ENCODE measurements at places on chromosomes 12 and 14.

DNA sequence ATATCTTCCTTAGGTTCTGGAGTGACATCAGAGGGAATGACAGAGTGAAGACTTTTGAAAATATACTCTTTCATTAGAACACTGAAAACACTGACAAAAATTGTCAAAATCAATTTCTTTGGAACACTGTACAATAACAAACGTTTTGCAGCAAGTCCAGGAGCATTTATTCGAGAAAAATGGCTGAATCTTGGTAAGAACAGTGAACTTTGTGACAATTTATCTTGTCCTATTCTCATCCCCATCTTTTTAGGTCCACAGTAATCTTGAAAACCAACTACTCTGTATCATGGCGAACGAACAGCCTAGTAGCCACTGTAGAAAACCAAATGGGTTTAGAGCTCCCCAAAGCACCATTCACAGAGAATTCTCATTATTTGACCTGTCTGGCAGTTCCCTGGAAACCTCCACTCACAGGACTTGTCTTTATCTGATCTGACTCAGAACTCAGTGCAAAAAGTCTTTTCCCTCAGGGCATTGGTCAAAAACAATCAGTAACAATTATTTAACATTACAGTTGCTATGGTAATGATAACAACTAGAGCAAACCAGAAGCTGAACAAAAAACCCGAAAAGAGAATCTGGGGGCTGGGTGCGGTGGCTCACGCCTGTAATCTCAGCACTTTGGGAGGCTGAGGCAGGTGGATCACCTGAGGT lies 20.3 kb upstream of the PPP2R5E start:
- no peak for DNase-seq

GRCh38 chr14:63436286-63437098 lies 106.7 kb downstream of the PPP2R5E start:
- DNase-seq, result no peak

GRCh38 chr14:41817626-41818025 lies 210.9 kb downstream of the LRFN5 start:
- DNase-seq, result no peak

DNA sequence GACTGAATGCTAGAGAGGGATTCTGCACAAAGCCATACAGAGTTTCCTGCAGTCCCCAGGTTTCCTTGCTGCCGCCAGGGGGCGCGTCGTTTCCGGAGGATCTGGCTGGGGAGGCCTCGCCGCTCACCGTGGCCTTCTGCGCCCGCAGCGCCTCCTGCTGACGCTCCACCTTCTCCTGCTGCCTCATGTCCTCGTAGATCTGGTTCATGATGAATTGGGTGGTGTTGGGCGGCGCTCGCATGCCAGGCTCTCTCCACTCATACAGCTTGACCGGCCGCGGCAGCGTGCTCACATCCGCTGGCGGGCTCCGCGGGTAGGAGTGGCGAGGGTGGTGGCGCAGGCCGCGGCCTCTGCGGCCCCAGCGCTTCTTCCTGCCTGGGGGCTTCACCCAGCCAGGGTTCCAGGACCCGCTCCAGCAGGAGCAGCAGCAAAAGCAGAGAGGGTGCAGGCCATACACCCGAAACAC lies 987 bp downstream of the CCER1 start:
- no peak for DNase-seq

DNA sequence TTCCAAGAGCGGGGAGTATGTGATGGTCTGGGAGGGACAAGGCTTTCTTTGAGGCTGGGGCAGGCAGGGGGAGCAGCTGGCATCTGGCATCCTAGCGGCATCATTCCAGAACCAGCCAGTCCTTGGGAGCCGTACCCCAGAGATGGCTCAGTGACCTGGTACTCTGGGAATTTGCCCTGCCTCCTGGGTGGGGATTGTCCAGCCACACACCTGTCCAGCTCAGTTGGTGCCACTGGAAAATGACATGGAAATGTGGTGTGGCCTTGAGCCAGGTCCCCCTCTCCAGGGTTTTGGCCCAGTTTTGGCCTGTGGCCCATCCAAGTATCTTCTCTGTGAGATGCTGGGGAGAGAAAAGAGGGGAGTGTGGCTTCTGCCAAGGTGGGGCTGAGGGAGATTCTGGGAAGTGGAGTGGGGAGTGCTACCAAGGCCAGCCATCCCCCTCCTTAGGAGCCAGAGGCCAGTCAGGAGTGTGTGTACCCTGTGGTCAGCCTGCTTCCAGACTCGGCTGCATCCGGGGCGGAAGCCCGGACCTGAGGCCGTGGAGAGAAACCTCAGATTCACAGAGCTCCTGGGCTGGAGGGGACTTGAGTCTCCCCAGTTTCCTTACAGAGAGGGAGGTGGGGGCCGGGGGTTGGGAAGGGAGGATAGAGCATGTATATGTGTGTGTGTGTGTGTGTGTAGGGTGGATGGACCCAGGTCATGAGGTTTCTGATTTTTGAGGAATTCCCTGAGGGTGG lies 14.7 kb upstream of the KRT80 start:
- DNase-seq, result no peak

DNA sequence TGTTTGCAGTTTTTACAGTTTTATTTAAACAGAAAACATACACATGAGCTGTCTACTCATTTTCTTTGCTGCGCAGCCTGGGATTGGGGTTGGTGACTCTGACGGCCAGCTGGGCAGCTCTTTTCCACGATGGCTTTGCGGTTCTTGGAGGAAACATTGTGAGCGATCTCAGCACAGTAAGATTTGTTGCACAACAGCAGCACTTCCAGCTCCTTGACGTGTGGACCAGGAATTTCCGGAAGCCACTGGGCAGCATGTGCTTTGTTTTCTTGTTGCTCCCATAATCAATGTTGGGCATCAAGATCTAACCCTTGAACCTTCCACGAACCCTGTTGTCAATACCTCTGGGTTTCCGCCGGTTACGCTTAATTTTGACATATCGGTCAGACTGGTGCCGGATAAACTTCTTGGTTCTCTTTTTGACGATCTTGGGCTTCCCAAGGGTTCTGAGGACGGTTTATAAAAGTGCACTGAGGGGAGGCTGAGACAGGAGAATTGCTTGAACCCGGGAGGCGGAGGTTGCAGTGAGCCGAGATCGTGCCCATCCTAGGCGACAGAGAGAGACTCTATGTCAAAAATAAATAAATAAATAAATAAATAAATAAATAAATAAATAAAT lies 21.8 kb downstream of the FKBP11 start:
- no peak for DNase-seq

DNA sequence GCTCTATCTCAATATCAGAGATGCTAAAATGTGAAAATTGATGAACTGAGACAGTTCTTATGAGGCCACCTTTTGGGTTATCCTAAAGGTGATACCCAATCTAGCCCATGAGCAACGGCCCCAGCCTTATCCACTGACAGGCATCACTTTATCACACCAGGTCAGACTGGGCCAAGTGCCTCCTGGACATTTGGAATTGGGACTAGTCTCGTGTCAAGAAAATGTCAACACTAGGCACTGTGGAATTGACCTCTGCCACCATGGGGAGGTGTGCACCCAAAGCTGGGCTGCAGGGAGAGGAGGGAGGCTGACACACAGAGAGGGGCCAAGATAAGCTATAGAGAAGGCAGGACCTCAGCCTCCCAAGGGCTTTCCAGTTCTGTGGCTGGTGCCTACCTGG lies 78.5 kb upstream of the ZFP36L1 start:
- DNase-seq, result no peak

DNA sequence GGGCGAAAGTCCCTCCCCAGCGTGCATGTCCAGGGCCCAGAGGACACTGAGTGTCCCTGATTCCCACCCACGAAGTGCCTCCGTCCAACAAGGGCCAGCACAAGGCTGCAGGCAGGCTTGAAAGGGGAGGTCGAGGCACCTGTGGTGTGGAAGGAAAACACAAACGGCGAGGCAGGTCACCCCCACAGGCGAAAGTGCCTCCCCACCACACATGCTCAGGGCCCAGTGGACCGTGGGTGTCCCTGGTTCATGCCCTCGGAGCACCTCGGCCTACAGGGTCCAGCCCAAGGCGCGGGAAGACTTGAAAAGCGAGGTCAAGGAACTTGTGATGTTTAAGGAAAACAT lies 370.4 kb downstream of the ALG10 start:
- no peak for DNase-seq

GRCh38 chr12:113154351-113154973 lies 4.9 kb downstream of the CFAP73 start:
- DNase-seq, result no peak

DNA sequence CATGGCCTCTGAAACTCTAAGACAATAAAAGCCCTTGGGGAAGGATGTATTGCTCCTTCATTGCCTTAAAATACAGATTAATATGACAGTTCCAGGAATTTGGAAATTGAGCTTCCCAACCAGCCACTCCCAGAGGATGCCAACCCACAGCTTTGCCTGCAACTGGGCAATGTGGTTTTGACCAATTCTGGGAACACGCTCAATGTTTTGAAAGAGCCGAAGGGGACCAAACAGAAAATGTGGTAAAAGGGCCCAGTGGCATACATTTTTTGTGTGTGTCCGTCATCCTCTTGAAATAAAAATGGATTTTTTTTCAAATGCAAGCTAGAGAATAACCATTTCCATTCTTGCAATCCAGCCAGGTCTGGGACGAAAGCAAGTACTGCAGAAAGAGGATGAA lies 88.3 kb upstream of the PLEKHG7 start:
- no peak for DNase-seq

GRCh38 chr14:72924337-72924736 lies 1.9 kb upstream of the DCAF4 start:
- DNase-seq, result no peak

DNA sequence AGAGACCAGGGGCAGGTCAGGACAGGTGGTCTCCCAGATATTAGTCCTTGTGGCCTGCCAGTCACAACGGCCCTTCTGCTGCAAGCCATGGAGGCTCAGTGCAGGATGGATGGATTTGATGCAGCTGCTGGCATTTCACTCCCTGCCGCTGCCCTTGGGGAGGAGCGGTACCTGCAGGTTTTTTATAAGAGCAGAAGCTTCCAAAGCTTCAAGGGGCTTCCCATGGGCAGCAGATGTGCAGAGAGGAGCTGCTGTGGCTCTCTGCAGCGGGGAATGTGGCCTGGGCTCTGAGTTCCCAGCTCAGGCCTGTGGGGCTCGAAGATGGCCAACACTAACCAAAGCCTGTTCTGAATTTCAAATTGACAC lies 379.3 kb downstream of the DPF3 start:
- DNase-seq, result no peak

DNA sequence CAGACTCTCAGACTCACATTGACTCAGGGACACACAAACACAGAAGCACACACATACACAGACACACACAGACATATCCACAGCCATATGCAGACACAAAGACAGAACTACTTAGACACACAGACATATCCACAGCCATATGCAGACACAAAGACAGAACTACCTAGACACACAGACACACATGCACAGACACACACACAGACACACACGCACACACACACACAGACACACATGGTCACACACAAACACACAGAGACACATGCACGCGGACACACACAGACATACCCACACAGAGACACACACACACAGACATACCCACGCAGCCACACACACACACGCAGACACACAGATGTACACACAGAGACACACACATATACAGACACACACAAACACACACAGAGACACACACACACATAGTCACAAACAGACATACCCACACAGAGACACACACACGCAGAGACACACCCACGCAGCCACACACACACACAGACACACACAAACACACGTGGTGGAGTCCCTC lies 25.7 kb downstream of the SERPINA1 start:
- DNase-seq, result no peak

GRCh38 chr12:80565271-80565670 lies 121.2 kb downstream of the PTPRQ start:
- no peak for DNase-seq

DNA sequence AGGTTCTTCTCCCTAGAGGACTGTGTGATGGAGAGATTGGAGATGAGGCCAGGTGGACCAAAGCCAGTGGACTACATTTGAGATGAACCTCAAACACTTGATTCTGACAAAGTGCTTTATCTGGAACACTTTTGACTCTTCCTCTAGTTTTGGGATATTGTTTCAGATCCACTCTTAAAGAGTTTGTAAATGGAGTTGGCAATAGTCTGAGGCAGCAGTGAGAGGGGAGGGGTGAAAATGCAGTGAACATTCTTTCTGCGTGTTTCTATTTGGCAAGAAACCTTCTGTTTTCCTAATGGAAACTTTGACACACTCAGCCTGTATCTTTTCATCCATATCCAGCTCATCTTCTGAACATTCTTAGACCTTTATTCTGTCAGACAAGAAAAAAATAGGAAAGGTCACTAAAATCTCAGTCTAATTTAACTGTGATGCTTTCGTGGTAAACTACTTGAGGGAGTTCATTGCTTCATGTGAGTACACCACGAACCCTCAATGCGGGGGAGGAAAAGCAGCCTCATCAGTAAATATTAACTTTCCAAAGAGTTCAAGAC lies 57.4 kb upstream of the KCNJ8 start:
- DNase-seq, result no peak

DNA sequence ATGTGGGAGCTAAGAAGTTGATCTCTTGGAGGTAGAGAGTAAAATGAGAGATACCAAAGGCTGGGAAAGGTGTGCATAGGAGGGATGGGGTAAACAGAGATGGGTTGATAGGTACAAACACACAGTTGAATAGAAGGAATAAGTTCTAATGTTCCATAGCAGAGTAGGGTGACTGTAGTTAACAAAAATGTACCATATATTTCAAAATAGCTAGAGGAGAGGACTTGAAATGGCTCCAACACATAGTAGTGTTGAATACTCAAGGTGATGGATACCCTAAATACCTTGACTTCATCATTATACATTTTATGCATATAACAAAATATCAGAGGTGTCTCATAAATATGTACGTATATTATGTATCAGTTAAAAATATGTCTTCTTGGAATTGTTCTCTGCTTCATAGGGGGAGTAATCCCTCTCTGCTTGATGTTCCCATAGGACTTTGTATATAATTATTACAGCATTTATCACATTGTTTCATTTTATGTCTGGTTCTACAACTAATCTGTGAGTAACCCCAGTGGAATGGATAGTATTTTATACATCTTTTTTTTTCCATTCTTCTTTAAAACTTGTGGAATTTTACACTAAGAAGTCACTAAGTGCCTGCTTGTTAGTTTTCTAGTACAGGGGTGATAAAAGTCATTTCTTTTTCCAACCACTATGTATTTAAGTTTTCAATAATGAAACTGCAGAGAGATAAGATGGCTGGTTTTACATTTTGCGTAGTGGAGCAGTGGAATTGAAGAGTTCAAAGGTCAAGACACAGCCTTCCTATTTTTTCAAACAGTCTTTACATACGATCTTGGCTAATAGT lies 1940.0 kb upstream of the SEL1L start:
- no peak for DNase-seq

GRCh38 chr12:122079033-122079531 lies 526 bp downstream of the MLXIP start:
- DNase-seq, result no peak

- DNase-seq, result no peak
Measured at GRCh38 chr12:111320258-111321050, 48.4 kb downstream of the PHETA1 start.

- DNase-seq, result no peak
Measured at GRCh38 chr14:85663256-85663655, 133.3 kb downstream of the FLRT2 start.

All from activated naive CD8-positive, alpha-beta T cell treated with anti-CD3 and anti-CD28 coated beads, Interleukin-2, amount 50 U/mL, for 16 hours (primary cell).